A549 (cell line): ENCODE measurements at places on chromosomes 1 and 21. TPM values are rescaled to one million over a fixed set of nuclear protein-coding genes. Genes with fewer than 3 reads are reported as not detected.

GRCh38 chr1:241311056-241311746 lies 45.8 kb downstream of the RGS7 start:
- no peak for DNase-seq

DNA sequence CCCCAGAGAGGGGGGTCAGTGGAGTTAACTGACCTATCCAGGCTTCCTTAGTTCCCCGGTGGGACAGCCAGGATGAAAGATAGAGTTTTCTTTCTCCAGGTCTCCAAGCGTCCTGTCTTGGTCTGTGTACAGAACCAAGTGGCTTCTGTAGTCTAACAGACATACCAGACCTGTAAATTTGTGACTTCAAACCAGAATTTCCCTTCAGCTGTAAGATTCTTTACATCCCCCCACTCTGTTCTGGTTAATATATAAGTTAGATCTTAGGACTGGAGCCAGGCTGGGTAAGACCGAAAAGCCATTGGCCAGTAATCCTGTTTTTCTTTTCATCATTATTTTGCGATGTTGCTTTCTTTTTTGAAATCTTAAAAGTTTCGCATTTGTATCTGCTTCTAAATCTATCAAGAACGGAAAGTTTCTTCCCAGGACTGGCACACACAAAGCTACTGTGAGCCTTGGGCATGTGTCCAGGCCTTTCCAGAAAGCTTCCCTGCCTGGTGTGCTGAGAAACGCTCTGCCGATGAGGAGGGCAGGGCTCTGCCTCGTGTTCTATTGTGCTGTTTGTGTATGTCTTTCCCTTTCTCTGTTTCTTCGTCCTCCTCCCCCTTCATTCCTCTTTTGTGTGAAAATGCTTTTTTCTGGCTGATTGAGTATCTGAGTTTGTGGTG lies 72.3 kb downstream of the RGL1 start:
- no peak for DNase-seq

GRCh38 chr1:119646521-119647227 lies 1.4 kb downstream of the ZNF697 start:
- no peak for DNase-seq

GRCh38 chr1:28883242-28883616 lies 31.1 kb upstream of the EPB41 start:
- no peak for DNase-seq

GRCh38 chr1:83996621-83997020 lies 2.3 kb downstream of the TTLL7 start:
- DNase-seq = no peak

DNA sequence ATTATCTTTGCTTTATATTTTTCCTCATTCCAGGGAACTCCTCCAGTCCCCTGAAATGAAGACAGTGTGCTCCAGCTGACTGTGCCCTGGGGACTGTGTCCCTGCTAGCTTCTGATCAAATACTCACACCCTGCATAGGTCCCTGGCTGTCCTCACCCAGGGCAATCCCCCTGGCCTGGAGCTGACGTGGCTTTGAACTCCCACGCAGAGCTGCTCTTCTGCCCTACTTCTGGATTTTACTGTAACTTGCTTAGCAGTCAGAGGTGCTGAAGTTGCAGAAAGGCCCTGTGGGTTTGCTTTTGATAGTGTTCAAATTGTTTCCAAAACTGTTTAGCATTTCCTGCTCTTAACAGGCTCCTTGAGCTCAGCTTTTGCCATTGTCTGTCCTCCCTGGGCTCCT lies 186.5 kb downstream of the FASLG start:
- DNase-seq = no peak

- no peak for DNase-seq
Observed at GRCh38 chr21:36454706-36455105, 25.2 kb downstream of the CLDN14 start.

GRCh38 chr1:226618380-226618779 lies 69.8 kb downstream of the STUM start:
- DNase-seq = no peak

- no peak for DNase-seq
Observed at GRCh38 chr1:163933437-163933836, 611.7 kb downstream of the NUF2 start.

SELENON gene
- 38.8 to 41.1 TPM (median 40.0 TPM) in 3 replicates for polyA plus RNA-seq

MPL gene
- polyA plus RNA-seq = not detected in 3 replicates

ALPL gene
- polyA plus RNA-seq = 0.13 to 0.31 TPM (median 0.14 TPM) in 3 replicates
